ENCODE measurements at places on chromosomes 1 and 21.

DNA sequence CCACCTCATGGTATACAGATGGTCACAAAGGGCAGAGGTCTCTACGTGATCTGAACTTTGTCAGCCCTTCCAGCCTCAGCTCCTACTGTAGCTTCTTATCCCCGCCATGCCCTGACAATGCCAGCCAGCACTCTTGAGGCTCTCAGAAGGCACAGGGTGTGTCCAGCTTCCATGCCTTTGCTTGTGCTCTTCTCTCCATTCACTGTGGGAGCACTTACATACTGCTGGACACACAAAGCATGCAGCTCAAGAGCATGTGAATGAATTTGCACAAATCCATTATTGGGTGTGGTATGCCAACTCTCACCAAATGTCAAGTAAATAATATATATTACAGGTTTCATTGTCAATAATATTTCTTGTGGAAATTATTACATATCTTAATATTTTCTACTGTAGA is 36.4 kb upstream of the MAP10 start:
- DNase-seq = no peak

DNA sequence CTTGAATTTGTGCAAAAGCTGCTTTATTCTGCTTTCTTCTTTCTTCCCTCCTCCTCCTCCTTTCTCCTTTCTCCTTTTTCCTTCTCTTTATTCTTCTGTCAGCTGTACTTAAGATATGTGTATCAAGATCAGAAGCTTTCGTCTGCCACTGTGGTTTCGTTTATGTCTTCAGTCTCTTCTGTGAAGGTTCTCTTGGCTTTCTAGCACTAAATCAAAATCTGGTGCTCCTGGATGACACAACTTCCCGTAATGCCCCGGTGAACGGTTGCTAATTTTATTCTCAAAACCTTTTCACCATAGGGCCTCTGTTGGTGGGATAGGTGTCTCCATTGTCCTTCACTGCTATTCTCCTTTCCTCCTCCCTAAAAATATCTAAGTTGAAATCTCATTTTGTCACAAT is 5.0 kb downstream of the ATF6 start:
- DNase-seq = no peak

DNA sequence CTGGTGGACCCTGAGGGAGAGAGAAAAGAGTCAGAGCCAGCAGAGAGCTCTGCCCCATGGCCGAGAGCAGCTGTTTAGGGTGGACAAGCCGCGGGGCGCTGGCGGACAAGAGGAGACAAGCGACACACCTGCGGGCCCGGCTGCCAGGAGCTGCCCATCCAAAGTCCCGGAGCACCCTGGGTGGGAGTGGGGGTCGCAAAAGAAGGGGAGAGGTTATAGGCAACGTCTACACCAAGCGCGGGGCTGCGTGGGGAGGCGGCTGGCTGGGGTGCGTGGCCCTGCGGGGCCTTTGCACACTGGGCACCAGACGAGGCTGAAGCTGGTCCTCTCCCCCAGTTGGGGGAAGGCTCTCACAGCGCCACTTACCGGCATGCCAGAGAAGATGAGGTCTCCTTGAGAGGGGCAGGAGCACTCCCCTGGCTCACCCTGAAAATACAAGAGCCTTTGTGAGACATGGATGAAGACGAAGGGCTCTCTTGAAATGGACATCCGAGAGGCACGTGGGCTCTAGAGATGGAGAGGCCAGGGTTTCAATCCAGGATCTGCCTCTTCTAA is 24.1 kb downstream of the COL16A1 start:
- no peak for DNase-seq

GRCh38 chr1:9629445-9630201 is 21.9 kb upstream of the PIK3CD start:
- DNase-seq = peak; percentile 63

DNA sequence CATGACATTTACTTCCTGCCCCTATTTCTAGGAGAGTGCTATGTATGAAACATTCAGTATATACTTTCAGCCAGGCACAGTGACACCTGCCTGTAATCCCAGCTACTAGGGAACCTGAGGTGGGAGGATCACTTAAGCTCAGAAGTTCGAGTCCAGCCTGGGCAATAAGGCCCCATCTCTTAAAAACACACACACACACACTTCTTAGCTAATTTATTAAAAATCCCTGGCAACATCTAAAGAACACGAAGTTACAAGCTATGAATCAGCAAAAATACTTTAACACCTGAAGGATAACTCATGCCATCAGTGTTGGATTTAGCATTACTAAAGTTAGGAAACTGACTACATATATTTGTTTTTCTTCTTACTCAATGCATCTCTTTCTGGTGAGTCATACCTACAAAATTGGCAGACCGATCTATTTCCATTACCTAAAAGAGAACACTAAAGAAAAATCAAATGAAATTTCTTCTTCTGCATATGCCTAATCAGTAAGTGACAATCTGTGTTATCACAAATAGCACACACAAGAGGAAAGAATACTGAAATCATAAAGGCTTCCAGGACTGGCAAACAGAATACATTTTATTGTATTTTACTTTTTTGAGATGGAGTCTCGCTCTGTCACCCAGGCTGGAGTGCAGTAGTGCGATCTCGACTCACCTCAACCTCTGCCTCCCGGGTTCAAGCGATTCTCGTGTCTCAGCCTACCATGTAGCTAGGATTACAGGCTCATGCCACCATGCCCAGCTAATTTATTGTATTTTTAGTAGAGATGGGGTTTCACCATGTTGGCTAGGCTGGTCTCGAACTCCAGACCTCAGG is 41.4 kb downstream of the RNF115 start:
- peak; percentile 70 for DNase-seq

DNA sequence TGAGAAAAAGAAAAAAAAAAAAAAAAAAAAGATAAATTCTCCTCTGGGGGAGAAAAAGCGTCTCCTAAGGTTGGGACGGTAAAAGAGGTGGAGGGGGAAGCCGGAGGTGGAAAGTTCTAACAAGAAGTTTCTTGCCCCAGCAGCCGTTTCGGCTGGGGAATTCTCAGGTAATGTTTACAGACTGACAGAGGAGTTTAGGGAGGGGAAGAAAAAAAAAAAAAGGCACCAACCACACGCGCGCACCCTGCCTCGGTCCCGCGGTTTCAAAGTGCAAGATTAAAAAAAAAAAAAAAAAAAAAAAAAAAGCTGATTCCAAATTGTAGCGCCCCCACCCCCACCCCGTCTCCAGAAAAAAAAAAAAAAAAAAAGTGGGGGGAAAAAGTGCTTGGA is 504 bp downstream of the DHRS3 start:
- no peak for DNase-seq

DNA sequence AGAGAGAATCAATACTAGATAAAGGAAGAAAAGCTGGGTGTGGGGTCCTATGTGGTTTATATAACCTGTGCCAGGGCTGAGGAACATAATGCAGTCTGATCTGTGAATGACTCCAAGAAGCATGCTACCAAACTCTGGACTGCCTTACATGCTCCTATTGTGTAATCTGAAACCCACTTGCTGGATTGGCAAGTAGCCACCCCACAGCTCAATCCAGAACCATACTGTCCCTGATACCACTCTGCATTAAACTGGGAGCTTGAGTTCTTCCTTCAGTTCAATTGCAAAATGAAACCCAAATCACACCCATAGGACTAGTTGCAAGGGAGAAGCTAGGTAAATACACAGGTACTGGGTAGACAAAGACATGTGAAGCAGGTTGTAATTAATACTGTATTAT is 115.4 kb upstream of the NEGR1 start:
- DNase-seq = peak; percentile 14

DNA sequence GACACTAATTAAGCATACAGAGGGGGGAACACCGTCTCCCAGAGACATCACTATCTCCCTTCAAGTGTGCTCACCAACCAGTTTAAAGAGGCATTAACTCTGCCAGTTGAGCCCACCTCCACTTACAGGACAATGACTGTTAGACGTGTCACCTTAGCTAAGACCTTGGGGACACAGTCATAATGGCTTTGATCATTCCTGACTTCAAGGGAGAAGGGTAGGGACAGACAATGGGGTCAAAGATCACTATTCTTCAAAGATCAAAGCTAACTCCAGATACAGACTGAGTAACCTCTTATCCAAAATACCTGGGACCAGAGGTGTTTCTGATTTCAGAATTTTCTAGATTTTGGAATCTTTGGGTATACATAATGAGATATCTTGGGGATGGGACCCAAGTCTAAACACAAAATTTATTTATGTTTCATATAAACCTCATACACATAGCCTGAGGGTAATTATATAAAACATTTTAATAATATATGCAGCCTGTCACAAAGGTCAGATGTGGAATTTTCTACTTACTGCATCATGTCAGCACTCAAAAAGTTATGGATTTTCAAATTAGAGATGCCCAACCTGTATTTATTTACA is 246.1 kb downstream of the SLC45A1 start:
- DNase-seq = no peak

GRCh38 chr1:191669629-191670028 is 488.6 kb upstream of the RGS18 start:
- DNase-seq = no peak

- no peak for DNase-seq
Observed at GRCh38 chr1:173266841-173267240, 59.7 kb upstream of the TNFSF4 start.

DNA sequence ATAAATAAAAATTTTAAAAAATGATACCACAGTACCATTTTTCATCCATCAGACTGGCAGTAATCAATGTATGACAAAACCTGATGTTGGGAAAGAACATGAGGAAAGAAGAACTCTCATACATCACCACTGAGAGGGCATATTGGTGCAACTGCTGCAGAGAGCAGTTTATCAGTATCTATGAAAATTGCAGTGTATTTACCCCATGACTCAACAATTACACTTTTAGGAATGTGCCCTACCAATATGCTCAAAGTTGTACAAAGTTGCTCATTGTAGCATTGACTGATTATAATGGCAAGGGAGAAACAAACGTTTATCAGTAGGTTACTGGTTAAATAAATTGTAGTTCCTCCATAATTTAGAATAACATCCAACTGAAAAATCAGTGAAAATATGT is 36.7 kb downstream of the CATSPERE start:
- no peak for DNase-seq

DNA sequence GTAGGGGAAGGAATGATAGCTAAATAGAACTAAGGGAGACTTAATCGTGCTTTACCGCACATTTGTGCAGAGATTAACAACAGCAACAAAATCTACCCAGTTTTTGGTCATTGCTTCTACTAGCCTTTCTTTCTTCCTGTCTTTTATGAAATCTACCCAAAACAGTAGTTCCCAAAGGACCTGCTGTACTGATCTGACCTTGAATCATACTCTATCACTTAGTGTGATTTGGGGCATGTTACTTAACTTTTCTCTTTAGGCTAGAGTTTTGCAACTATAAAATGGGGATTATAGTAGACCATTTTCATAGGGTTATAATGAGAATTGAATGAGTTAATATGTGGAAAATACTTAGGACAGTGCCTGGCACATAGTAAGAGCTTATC is 30.5 kb upstream of the MACF1 start:
- no peak for DNase-seq

DNA sequence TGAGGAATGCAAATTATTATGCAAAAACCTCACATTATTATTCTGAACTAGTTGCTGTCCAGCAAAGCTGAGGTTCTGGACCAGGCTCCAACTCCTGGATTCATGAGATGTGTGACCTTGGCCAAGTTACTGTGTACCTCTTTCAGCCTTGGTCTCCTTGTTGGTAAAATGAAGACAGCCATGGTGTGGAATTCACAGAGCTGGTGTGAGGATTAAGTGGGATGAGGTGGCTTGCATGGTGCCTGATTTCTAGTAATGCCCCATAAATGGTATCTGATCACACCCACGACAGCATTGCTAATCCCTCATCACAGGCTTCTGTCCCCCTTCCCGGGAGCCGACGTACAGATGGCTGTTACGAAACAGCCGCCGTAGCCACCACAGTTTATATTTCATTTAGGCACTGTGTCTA is 59.6 kb downstream of the PGBD5 start:
- DNase-seq = no peak

DNA sequence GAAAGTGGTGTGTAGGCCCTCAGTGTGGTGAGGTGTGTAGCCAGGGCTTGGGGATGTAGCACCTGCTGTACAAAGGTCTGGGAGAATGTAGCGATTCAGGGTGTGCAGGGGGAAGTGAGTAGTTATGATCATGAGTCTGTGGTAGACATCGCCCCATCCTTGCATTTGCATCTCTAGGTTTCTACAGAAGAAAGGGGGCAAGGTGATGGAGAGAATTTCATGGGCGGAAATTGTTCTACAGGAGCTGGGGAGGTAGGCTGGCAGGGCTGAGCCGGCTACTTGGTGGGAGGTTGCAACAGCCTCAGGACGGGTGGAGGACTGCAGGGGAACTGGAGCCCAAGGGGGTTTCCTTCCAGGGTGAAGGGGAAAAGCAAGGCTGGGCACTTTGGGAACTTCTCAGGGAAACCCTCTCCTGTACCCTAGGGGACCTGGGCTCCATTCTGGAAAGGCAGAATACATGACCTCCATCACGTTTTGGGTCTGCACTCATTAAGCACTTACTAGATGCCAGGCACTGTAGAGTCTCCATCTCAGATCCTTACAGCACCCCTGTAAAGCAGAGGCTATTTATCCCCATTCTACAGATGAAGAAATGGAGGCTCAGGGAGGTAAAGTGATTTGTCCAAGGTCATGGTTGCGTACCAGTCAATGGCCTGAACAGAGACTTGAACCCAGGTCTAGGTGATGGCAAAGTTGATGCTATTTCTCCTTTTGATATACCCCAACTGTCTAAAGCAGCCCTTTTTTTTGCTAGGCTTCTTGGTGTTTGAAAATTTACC is 14.5 kb upstream of the TNFRSF1B start:
- no peak for DNase-seq

- DNase-seq = no peak
Observed at GRCh38 chr1:112513112-112513870, 4.5 kb downstream of the WNT2B start.

DNA sequence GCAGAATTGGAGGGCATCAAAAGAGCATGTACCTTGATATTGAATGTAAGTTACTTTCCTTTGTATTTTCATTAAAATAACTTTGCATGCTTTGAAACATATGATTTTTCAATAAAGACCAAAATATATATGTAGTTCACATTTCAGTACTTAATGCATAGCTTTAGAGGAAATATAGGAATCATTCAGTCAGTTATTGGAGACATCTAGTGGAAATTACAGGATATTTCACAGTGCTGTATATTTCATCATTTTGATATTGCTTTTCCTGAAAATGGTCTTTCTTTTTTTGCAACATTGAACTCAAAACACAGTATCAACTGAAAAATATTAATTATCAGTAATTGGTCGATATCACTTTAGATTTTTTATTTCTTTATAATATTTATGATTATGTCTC is 375.8 kb downstream of the NCAM2 start:
- DNase-seq = peak; percentile 35

DNA sequence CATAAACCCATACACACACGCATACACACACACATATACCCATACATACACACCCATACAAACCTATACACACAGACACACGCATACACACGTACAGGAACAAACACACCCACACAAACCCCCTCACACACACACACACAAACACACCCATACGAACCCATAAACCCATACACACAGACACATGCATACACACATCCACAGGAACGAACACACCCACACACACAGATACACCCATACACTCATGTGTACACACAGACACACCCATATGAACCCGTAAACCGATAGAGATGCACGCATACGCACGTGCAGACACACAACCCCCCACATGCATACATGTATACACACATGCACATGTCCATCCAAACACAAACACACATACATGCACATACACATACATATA is 9.5 kb downstream of the WNT9A start:
- no peak for DNase-seq

GRCh38 chr1:184433956-184434502 is 47.2 kb downstream of the C1orf21 start:
- no peak for DNase-seq
